ENCODE measurements at places on chromosomes 12 and 14.

GRCh38 chr14:102262929-102263462, 42.0 kb downstream of the MOK start:
- DNase-seq: no peak

DNA sequence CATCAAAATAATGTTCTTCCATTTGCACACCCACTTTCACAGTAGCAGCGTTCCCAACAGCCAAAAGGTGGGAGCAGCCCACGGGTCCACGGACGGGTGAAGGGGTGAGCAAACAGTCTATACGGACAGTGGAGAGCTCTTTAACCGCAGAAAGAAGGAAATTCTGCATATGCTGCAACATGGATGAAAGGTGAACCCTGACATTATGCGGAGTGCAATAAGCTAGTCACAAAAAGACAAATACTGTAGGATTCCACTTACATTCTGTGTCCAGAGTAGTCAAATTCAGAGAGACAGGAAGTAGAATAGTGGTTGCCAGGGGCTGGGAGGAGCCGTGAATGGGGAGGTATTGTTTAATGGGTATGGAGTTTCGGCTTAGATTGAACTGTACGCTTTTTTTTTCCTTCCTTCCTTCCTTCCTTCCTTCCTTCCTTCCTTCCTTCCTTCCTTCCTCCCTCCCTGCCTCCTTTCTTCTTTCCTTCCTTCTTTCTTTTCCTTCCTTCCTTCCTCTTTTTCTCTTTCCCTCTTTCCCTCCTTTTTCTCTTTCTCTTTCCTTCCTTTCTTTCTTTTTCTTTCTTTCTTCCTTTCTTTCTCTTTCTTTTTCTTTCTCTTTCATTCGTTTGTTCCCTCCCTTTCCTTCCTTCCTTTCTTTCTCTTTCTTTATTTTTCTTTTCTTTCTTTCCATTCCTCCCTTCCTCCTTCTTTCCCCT, 15.8 kb upstream of the ANKRD9 start:
- no peak for DNase-seq

- no peak for DNase-seq
Observed at GRCh38 chr12:57810450-57810849, 8.1 kb downstream of the AVIL start.

GRCh38 chr12:71755146-71755892, 656 bp downstream of the RAB21 start:
- DNase-seq: peak; percentile 15
